Type B pancreatic cell (in vitro differentiated cells): ENCODE measurements at places on chromosomes 16 and 17.

- DNase-seq = no peak
These were observed 62.1 kb downstream of the MYO1D start for GRCh38 chr17:32814836-32815235.

- no peak for DNase-seq
These were observed 187.0 kb downstream of the BCAS3 start for GRCh38 chr17:60864708-60865005.

GRCh38 chr16:57125376-57125775 is 33.0 kb downstream of the CPNE2 start:
- no peak for DNase-seq

- no peak for DNase-seq
These were observed 81.3 kb downstream of the GSG1L start for GRCh38 chr16:27982184-27982583.

DNA sequence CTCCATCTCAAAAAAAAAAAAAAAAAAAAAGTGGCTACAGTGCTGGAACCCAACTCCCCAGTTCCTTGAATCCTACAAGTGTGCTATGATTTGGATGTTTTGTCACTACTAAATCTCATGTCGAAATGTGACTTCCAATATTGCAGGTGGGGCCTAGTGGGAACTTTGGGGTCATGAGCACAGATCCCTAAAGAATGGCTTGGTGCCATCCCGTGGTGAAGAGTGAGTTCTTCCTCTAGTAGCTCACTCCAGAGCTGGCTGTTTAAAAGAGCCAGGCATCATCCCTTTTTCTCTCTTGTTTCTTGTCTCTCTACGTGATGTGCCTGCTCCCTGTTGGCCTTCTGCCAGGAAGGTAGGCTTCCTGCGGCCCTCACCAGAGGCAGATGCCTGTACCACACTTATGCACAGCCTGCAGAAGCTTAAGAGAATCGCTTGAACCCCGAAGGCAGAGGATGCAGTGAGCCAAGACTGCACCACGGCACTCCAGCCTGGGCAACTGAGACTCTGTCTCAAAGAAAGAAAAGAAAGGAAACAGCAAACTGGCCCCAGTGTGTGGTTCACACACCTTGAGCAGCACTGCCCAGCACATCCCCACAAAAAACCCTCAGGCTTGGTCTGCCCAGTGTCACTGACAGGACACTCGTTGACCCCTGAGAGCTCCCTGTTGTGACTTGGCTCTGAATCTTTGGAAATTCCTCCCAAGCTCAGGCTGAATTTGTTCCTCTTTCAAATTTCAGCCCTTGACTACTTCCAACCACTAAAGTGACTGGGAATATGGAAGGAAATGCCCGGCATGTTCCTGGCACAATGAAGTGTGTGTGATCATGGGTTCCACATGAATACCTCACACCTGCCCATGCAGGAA is 3.1 kb downstream of the MT1E start:
- no peak for DNase-seq

DNA sequence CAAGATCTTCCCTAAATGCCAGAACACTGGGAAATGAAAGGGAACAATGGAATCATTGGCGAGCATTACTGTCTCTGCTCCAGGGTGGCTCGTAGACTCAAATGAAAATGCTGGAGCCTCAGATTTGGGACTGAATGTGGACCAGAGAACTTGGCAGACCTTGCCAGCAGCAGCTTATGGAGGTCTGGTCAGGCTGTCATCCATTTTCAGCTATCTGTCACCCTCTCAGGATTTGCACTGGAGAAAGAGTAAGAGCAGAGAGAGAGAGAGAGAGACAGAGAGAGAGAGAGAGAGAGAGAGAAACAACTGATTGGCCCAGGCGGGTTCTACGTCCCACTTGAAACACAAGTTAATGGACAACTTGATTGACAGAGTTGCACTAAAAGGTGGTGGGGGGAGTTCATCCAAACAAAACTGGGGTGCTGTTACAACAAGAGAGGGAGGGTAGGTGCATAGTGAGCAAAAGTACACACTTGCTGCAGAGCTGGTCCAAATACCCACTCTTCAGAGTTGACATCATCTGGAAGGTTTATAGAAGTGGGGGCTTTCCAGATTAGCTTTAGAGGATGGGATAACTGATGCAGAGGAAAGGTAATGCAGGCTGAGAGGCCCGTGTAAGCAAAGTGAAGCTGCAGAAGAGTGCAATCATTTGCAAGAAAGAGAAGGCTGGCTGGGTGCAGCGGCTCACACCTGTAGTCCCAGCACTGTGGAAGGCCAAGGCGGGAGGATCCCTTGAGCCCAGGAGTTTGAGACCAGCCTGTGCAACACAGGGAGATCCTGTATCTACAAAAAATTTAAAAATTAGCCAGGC is 16.5 kb upstream of the NSMCE1 start:
- peak; percentile 42 for DNase-seq

- DNase-seq = no peak
These were observed 27.5 kb downstream of the NLRC5 start for GRCh38 chr16:57016831-57017230.

GRCh38 chr16:51002881-51003490 is 148.1 kb downstream of the SALL1 start:
- no peak for DNase-seq

- no peak for DNase-seq
These were observed 29.4 kb downstream of the NAGPA start for GRCh38 chr16:5004311-5004710.

GRCh38 chr17:80272366-80272765 is 11.7 kb downstream of the RNF213 start:
- DNase-seq = no peak

DNA sequence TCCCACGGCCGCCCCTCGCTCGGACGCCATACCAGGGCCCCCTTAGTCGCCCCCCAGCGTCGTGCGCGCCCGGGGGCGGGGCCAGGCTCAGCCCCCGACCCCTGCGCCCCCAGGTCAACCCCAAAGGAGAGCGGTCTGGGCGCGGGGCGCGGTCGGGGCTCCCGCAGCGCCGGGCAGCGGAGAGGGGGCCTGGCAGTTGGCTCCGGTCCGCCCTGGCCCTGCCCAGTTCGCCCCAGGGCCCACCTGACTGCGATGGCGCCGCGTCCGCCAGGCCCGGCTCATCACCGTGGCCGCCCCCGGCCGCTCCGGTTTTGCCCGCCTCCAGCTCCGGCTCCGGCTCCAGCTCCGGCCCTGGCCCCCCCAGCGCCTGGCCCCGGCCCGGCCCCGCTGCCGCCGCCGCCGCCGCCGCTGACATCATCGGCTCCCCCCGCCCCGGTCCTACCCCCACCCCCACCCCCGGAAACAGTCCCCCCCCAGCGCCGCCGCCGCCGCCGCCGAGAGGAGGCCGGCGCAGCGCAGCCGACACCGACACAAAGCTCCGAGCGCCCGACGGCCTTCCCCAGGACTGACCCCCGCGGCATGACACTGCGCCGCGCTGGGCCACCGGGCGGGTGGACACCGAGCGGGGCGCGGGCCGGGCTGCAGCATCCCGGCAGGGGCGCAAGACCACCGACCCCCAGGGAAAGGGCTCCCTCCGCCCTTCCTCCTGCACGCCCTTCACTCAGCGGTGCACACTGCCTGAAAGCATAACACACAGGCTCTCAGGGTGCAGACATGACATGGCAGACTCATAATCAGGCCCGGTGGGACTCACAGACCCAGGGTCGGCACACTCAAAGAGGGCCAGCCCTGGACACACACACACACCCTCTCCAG is at the start of gene ZBTB4:
Gene ZBTB4 (minus strand): TSS at position 419 of the 876 bp plus-strand sequence. CDS start 12,830 bp downstream, outside the sequence.
- DNase-seq = no peak

DNA sequence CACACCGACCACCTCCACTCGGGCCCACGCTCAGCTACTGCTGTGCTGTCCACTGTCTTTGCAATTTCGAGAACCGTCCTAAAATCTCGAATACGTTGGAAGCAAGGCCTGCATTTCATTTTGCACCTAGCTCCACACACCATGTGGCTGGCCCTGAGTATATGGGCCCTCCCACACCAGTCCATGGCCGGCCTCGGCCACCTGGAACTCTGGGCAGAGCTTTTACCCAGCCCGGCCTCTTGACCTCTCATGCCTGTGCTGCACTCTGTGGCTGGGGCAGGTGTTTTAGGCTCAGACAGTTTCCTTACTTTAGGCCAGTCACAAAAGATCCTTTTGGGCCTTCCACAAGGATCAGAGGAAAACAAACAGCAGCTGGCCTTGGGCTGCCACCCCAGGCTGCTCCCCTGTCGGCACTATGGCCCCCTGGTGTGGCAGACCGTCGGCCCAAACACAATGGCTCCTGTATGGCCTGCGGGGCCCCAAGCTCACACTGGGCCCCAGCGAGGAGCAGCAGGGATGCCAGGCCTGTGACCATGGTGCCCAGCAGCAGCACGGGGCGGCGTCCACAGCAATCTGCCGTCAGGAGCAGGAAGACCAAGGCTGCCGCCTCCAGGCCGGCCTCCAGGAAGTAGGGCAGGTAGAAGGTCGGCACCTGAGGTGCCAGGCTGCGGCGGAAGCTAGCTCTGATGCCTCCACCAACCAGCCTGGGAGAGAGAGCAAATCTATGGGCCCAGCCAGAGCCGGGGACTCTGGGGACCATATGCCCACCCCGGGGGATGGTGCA is 2.5 kb downstream of the SLC22A31 start:
- DNase-seq = no peak
